Dermis microvascular lymphatic vessel endothelial cell (primary cell): ENCODE measurements at places on chromosomes 4 and X. TPM values are rescaled to one million over a fixed set of nuclear protein-coding genes. Genes with fewer than 3 reads are reported as not detected.

DNA sequence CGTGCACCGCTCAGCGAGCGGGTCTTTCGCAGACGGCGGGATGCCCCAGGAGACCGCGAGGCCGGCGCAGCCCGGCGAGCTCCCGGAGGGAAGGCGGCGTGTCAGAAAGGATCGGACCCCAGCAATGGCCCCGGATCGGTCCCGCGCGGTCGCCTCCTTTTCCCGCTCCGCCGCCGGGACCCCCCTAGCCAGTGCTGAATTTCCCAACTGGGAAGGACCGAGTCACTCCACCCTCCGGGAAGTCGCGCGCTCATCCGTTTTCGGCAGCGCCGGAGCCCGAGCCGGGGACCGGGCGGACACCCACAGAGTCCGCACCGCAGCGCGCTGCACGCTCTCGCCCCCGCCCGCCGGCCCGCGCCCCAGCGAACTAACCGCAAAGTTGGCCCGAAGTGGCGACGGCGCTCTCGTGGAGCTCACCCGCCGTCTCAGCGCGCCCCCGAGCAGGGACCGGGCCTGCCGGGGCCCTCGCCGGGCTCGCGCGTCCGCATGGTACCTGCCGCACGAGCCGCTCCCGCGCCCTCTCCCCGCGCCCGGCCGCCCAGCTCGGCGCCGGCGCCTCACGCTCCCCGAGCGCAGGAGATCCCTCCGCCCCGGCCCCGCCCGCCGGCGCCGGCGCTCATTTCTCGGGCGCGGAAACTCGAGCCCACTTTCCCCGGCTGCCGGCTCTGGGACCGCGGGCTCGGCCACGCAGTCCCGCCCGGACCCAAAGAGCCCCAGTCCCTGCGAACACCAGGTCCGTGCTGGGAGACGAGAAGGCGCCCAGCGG, at the start of gene FAT1:
FAT1 (minus strand) TSS at position 565 of the 766 bp plus-strand sequence. CDS start 14,029 bp downstream, outside the sequence.
- DNase-seq = peak; percentile 12

DNA sequence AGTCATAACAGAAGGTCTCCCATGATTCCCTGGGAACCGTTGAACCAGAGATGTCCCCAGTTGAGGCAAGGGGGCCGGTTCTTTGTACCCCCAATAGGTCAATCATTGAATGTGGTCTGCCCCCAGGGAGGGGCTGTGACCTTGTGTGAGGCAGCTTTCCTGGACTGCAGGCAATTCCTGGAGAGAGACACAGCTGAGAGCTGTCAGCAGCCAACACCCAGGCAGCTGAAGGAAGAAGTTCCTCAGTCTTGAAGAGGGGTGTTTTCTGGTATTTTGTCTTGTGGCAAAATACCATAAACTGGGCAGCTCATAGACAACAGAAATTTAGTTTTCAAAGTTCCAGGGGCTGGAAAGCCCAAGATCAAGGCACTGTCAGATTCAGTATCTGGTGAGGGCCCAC, 185.7 kb upstream of the ATP6AP2 start:
- no peak for DNase-seq

Gene ZNF827
- total RNA-seq = 1.3 and 2.4 TPM in 2 replicates

Gene ERVMER34-1
- under 0.01 TPM in 2 replicates for total RNA-seq

- DNase-seq = no peak
These were observed 2.8 kb downstream of the PJA1 start for GRCh38 chrX:69162361-69162865.

Gene SULT1B1
- 2.0 and 5.9 TPM in 2 replicates for total RNA-seq

Gene TGIF2LX
- not detected in 2 replicates for total RNA-seq

Gene SYTL4
- 16.8 and 43.4 TPM in 2 replicates for total RNA-seq

- DNase-seq = no peak
These were observed 521.8 kb upstream of the AGA start for GRCh38 chr4:177964061-177964460.

Gene NAP1L3
- total RNA-seq = 0.39 and 0.76 TPM in 2 replicates

DNA sequence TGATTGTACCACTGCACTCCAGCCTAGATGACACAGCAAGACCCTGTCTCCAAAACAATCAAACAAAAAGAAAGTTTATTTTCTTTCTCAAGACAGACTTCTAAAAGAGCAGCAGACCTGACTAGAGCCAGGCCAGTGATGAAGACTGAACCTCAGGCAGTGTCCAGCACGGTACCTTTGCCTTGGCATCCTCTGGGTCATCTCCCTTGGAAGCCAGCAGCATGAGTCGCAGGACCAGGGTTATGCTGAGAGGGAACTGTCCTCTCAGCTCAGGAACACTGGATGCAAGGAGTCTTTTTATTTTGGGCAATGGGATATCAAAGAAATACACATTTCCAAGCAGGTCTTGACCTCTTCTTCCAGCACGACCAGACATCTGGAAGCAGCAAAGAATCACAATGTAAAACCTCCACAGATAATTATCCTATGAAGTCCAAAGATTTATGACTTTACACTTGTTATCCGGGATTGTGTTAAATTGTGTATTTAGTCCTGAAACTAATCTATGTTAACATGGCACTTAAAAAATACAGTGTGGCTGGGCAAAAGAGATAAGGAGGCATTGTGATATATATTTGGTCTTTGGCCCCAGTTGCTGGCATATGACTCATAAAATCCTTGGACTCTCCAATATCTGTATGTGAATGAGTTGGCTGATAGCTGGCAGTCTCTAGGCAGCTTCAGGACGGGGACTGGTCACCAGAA, 66.0 kb upstream of the DDX60 start:
- peak; percentile 37 for DNase-seq

Gene ZNF157
- total RNA-seq = not detected in 2 replicates

GRCh38 chrX:12956704-12957534, 18.0 kb upstream of the TMSB4X start:
- DNase-seq = no peak

Gene FBXL5
- 81.9 and 104 TPM in 2 replicates for total RNA-seq

Gene RHOXF2
- not detected in 2 replicates for total RNA-seq

- DNase-seq = peak; percentile 5
These were observed 14.0 kb downstream of the STOX2 start for GRCh38 chr4:183919141-183919540.

Gene NUP62CL
- total RNA-seq = 0.13 TPM in 1 of 2 replicates, not detected in the other
